HEK293T (cell line): ENCODE measurements at places on chromosomes 5 and 9.

DNA sequence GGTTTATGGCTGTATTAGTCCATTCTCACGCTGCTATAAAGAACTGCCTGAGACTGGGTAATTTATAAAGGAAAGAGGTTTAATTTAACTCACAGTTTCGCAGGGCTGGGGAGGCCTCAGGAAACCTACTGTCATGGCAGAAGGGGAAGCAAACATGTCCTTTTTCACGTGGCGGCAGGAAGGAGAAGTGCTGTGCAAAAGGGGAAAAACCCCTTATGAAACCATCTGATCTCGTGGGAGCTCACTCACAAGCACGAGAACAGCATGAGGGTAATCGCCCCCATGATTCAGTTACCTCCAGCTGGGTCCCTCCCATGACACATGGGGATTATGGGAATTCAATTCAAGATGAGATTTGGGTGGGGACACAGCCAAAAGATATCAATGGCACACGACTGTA is 13.9 kb downstream of the LRRC70 start:
- no peak for DNase-seq

DNA sequence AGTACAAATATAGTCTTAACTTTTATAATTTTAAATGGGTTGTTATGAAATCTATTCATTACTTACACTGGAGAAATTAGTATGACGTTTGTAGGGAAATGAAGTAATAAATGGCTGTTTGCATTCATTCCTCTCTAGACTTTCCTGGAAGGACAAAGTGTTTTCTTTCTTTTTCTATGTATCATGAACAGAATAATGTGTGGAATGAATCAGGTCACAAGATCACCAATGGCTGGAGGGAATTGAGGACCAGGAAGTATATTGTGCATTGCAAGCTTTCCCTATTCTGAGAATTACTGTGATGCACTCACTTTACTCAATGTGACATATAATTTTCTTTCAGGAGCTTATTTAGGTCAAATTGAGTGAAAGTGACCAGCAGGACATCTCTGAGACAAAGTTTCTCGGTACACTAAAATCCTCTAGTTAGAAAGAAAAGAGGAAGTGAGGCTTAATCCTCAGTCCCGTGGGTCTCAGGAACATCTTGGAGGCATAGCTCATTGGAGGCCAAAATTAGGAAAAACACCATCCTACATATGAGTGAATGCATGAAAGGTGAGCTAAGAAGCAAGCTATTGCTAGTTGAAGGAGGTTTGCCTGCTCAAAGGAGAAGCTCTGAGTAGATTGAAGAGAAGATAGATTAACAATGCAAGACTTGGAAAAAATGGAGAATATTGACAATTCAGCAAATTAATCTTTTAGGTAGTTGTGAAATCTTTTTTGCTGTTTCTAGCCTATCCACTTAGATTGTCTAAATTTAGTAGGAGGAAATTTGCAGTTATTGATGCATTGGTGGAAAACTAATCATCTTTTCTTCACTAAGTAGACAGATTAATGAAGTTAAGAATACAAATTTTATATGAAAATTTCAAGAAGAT is 28.0 kb downstream of the ERAP2 start:
- no peak for DNase-seq

- no peak for DNase-seq
Measured at GRCh38 chr9:112939418-112939817, 48.7 kb upstream of the SLC46A2 start.

GRCh38 chr5:18395126-18396110 is 761.2 kb downstream of the TAF11L14 start:
- no peak for DNase-seq

- DNase-seq = no peak
Measured at GRCh38 chr5:16471387-16471786, 5.8 kb upstream of the ZNF622 start.

DNA sequence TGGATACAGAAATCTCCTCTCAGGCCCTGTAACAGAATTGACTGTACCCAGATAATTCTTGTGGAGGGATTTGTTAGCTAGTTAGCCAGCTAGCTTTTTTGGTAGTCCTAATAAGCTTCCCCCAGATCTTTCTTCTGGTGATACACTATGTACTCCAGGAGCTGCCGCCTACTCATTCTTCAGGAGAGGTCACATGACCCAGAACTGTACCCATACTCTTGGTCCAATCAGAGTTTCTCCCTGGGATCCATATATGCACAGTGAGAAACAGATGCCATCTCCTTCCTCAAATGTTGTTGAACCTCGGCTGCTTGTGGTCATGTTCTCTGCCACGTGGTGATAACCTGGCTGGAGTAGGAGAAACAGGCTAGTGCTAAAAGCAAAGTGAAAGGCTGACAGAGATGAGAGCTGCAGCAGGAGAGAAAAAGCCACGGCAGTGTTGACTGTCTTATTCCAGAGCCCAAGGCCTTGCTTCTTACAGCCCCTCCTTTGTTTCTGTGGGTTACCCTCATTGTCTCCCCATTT is 123.0 kb upstream of the RFX3 start:
- no peak for DNase-seq

- DNase-seq = no peak
Measured at GRCh38 chr9:21996858-21997257, 2.3 kb downstream of the CDKN2B-AS1 start.

GRCh38 chr9:134553061-134553891 is 88.3 kb upstream of the COL5A1 start:
- DNase-seq = no peak

GRCh38 chr5:7364226-7364875 is 31.6 kb upstream of the ADCY2 start:
- no peak for DNase-seq

DNA sequence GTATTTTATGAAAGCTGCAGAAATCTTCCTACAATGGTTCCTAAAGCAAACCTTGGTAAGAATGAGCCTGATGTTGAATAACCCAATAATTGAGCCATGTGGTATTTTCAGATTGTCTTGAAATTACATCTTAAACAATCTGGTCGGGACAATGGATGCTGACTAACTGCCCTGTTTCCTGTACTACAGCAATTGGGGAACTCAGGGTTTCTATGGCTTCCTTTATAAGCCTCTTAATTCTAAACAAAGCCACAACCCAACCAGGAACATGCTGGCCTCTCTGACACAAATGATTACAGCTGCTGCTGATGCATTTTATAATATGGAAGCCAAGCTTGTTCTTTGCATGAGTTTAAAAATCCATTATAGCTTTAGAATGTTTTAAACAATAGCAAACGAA is 30.2 kb downstream of the PTPN3 start:
- no peak for DNase-seq

GRCh38 chr5:127820910-127821553 is 117.8 kb downstream of the CCDC192 start:
- DNase-seq = no peak

DNA sequence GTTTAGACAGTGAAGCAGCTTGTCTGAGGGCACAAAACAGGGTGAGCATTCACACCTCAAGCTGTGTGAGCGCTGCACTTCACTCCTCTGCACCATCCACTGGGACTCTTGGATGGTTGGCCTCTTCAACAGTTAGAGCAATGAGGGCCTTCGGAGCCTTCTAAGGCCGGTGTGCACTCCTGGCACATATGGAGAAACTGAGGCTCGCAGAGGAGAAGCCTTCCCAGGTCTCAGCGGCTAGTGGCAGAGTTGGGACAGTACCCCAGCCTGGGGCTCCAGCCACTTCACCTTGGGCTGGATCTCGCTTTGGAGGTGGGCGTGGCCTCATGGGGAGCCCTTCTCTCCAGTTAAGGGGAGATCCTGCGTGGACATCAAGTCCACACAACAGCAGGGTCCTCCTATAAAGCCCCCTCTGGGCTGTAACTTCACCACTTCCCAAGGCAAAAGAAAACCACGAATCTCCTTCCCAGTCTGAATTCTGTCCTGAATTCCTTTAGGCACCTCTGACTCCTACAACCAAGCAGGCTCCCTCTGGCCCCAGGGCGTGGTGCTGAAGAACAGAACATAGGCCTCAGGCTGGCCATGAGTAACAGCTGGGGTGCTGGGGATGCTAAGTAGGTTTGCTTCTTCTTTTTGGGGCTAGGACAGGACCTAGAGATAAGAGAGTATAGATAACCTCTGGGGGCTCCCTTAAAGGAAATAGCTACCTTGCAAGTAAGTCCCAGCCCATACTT is 30.5 kb upstream of the CSF1R start:
- DNase-seq = no peak

GRCh38 chr5:83931969-83932368 is 211.3 kb upstream of the HAPLN1 start:
- DNase-seq = no peak

GRCh38 chr5:136590581-136590980 is 225.2 kb upstream of the TRPC7 start:
- DNase-seq = no peak

DNA sequence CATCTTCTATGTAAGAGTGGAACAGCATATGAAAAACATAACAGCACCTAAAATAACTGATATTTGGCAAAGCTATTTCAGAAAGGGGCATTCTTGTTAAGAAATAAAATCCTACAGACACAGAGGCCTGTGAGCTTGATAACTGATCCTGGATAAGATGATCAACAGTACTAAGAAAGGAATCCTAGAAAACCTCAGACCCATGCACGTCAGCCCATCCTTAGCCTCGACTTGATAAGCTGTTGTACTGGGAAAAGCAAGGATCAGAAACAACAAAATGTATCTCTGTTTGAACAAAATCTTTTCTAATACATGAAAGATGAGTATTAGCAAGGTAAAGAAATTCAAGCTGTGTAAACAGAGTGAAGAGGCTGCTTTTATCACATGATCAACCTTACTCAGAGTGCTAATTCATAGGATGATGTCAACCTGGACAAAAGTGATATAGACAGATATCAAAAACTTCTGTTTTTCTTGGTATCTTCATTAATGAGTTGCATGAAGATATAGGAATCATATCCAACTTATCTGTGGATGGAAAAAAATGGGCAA is 15.2 kb downstream of the LIFR start:
- no peak for DNase-seq

GRCh38 chr9:108476574-108476973 is 379.2 kb downstream of the ACTL7B start:
- DNase-seq = no peak

- no peak for DNase-seq
Measured at GRCh38 chr5:54001976-54002775, 308.2 kb downstream of the ARL15 start.
